ENCODE measurements at places on chromosomes 2 and 18.

- no peak for DNase-seq
Observed at GRCh38 chr2:181672255-181673008, 7.9 kb downstream of the NEUROD1 start.

DNA sequence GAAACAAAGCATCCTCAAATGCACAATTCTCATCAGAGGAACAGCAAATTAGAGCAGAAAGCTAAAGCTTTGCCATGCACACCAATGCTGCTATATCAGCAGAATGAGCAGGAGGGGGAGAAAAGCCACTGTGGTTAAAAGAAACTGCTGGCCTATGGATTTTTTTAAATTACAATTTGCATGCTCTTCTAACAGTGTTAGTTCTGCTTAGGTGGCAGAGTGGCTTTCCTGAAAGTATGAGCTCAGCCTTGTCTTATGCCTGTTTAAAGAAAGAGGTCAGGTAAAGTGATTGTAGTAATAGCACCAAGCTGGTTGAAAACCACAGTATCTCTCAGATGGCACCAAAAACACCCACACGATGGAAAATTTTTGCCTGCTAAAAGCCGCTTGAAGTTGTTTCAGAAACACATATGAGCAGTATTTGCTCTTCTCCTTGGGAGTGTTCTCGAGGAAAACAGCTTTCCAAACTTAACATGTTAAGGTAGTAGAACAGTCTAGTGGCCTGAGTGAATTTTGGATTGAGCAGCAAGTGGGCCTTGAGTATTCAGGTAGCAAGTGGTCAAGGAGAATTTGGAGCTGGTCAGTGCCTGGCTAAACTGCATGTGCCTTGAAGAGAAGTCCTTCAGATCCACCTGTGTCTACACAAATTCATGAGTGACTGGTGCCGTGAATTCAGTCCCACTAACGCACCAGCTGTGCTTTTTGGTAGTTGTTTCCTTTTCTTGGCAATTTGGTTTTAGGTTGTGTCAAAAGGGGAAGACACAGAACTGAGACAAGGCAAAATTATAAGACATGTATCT lies 19.6 kb upstream of the NDUFV2 start:
- peak; percentile 92 for DNase-seq

- no peak for DNase-seq
Observed at GRCh38 chr2:238286551-238286950, 1.9 kb downstream of the PER2 start.

DNA sequence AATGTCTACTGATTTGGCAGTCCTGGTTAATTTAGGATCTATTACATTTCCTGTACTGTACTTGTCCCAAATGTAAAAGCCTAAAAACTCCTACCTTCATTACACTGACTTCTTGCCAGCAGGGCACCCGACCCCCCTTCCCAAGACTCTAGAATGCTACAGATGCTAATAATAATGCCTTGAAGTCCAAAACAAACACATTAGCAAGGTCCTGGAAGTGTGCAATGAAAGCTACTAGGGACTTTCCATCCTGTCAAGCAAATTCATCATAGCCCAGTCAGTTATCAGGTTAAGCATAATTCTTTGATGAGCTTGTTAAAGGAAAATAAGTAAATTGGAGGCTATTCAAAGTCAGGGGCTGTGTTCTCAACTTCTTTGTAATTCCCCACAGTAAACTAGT lies 115.3 kb upstream of the RBBP8 start:
- no peak for DNase-seq

GRCh38 chr2:177246000-177246399 lies 18.5 kb downstream of the NFE2L2 start:
- DNase-seq, result no peak

DNA sequence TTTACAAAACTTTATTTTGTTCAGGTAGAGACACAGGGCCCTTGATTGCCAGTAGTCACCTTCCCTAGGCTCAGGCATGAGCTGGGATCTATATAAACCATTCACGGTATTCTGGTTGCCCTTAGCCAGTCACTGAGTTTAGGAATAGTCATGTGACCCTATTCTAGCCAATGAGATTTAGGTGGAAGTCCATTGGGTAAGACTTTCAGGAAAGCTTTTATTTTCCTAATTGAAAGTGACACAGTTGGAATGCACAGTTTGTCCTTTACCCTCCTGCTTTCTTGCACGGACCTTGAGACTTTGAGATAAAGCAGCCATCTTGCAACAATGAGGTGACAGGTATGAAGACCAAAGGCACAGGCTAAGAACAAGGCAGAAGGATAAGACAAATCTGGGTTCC lies 21.5 kb downstream of the SLC4A5 start:
- no peak for DNase-seq
